ENCODE measurements at places on chromosomes 5 and 9. TPM values are rescaled to one million over a fixed set of nuclear protein-coding genes. Genes with fewer than 3 reads are reported as not detected.

DNA sequence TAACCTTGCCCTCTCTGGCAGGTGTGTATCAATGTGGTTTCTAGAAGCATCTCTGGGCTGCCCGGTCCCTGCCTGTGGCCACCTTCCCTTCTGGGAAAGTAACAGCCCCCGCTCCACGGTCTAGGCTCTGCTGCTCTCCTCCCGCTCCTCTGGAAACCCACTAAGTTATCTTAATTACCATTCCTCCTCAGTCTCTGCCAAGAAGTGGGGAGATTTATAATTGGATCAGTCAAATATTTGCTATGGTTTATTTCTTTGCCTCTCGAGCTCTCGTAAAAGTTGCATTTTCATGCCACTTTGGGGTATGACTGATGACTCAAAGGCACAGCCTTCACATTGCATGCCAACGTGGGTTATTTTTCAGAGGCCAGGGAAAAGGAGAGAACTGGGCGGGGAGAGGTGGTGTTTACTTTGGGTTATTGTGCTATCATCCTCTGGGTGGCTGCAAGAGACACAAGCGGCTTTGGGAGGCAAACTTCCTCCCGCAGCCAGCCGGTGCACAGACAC lies 205.3 kb upstream of the WWC1 start:
- DNase-seq: no peak

The OR1J2 gene
- total RNA-seq: not detected

The DUSP1 gene
- total RNA-seq: 233 TPM

The GALNT10 gene
- total RNA-seq: 41.4 TPM

The NUTM2G gene
- not detected for total RNA-seq

The MEF2C gene
- total RNA-seq: 44.0 TPM

- DNase-seq: no peak
Measured at GRCh38 chr5:72204946-72205345, 97.7 kb downstream of the MAP1B start.

- DNase-seq: no peak
Measured at GRCh38 chr5:15746833-15747232, 246.9 kb downstream of the FBXL7 start.

GRCh38 chr5:5629607-5629978 lies 207.1 kb downstream of the ICE1 start:
- DNase-seq: no peak

DNA sequence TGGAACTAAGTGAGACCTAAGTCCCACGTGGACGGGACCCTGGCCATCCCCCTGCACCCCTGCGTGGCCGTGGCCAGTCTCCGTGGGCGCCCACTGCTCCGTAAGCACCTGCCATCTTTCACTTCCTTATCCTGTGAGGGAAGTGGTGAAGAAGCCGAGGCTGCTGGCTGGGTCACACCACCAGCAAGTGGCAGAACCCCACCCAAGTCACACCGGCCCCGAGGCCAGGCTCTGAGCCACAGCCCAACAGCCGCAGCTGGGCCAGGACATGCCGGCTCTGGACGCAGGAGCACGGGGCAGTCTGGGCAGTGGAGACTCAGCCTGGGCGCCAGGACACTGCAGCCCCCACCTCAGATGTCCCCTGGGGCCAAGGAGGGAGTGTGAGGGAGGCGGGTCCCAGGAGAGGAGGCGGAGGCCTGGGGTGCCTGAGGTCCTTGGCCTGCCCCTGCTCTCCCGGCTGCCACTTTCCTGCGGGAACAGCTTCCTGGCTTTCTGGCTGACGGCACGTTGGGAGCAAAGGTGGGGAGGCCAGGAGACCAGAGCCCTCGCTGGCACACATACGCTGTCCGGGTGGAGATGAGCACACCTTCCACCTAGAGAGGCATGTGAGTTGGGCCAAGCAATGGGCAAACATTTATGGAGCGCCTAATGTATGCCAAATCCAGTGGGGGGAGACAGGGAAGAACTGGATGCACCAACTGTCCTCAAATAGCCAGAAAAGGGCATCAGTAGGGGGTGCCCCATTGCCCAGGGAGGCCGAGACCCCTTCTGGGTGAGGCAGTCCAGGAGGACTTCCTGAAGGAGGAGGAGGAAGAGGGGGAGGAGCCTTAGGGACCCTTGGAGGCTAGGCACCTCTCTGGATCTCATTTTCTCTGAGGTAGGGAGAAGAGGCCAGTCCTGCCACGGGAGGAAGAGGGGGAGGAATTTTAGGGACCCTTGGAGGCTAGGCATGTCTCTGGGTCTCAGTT lies 43.9 kb upstream of the EGFL7 start:
- DNase-seq: no peak

- no peak for DNase-seq
Measured at GRCh38 chr5:155546075-155546474, 532.5 kb downstream of the KIF4B start.

The CDX1 gene
- 306 TPM for total RNA-seq

The CTSV gene
- total RNA-seq: 1.5 TPM

The POLR1E gene
- total RNA-seq: 10.5 TPM

GRCh38 chr5:33316773-33317172 lies 124.0 kb upstream of the TARS1 start:
- no peak for DNase-seq

The POU4F3 gene
- not detected for total RNA-seq

The SREK1 gene
- total RNA-seq: 55.7 TPM

DNA sequence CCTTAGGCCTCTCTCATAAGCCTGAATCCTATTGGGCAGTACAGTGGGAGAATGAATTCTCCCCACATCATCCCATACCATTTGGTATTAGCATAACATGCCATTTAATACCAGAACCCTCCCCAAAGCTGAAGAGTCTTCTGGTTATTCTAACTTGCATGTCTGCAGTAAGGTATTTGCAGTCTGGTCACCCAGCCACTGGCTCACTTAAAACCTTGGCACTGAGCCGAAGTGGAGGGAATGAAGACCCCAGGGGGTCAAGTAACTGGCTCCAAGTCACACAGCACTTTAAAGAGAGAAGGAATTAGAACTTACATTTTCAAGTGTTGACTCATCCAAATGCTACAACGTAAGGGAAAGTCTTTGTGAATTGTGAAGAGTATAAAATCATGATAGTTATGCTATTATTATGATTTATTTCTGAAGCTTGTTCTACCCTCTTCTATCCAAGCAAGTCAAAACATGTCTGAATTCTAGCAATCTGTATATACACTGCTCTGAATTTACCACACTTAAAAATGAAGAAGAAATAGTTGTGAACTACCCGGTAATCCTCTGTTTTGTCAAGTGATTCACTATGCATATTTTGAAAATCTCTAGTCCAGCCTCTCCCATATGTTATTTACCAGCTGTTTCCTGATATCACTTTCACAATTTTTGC lies 28.5 kb downstream of the GLRA1 start:
- no peak for DNase-seq

The SLC36A3 gene
- total RNA-seq: not detected

The HBEGF gene
- total RNA-seq: 8.8 TPM

DNA sequence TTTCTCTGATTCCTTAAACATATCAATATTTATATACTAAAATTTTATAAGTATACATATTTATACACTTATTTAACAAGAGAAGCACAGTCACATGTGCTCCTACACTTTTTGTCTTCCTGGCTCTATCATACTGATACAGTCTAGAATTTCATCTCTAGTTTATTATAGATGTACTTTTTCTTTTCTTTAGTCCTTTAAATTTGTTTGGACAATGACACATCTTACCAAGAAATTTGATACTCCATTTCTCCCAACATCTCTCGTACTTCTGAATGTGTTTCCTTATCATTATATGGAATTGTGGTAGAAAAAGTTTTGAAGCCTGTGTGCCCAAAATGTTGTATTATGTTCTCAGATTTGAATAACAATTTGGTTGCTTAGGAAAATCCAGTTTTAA lies 104.6 kb downstream of the DMRT2 start:
- no peak for DNase-seq

DNA sequence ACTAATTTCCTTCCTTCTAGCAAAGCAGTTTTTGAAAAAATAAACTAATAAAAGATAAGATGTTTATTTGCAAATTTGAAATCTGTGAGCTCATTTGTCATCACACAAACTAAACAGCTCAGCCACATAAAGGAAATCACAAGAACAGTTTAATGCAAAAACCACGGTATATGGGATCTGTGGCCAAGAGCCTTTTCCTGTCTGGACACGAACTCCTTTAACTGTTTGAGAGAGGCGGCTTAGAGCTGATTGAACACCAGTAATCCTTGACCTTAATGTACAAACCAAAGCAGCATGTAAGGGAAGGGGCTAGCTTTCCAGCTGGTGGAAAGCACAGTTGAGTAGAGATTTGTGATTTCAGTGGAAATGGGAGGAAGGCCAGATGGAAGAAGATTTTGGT lies 66.3 kb upstream of the SPINK5 start:
- DNase-seq: no peak

- no peak for DNase-seq
Measured at GRCh38 chr5:112709416-112709815, 28.3 kb upstream of the APC start.

The PCDHGB1 gene
- total RNA-seq: 1.2 TPM

DNA sequence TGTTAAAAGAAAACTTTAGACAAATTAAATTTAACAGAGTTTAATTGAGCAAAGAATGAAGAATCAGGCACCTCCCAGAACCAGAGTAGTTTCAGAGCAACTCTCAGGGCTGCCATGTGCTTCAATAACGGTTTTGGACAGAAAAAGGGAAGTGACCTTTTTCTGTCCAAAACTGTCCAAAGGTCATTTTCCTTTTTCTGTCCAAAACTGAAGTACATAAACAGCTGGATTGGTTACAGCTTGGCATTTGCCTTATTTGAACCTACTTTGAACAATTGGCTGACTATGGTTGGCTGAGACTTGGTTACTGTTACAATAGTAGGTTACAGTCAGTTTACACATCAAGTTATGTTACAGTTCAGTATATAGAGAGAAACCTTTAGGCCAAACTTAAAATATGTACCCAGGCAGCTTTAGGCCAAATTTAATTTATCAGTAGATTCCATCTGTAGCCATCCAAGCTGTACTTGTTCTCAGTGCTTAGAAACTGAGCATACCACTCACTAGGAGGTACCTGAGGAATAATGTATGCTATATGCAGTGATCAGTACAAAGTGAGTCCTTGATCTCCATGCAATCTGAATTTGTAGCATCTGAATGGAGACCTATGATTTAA lies 44.0 kb downstream of the C9orf85 start:
- DNase-seq: no peak

DNA sequence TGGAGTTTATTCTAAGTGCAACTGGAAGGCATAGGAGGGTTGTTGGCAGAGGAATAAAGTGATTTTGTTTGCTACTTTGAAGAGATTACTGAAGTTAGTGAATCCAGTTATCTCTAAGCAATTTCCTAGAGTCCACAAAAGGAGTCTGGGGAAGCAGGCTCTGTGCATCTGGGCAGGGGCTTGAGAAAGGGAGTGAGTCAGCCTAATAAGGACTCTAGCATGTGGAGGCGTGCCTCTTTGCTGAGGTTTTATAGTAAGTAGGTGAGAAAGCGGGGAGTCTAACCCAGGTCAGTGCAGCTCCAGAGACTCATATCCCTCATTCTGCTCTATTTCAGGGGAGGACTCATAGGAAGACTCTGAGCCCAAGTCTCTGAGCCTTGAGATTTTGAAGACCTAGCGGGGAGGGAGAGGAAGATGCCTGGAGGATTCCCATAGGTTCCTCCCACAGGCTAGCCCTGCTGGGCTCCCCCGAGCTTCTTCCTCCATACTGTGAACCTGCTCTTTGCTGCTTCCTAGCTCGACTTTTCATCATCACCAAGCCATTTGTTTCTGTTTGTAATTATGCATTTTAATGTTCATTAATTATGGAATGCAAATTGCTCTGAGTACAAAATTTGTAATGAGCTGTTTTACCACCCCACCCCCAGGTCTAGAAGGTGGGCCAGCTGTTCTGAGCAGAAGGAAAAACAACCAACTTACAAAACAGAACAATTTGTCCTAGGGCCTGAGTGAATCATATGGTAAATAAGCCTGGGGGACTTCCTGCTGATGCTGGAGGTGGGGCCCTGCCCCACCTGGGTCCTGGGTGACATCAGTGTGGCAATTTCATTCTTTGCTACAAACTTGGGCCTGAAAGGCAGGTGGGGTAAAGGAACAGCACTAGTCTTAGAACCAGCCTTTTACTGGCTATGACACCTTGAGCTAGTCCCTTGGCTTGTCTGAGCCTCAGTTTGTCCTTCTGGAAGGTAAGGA lies 150.2 kb downstream of the TRIM32 start:
- no peak for DNase-seq

The ADGRV1 gene
- 4.5 TPM for total RNA-seq

The OBP2B gene
- not detected for total RNA-seq

DNA sequence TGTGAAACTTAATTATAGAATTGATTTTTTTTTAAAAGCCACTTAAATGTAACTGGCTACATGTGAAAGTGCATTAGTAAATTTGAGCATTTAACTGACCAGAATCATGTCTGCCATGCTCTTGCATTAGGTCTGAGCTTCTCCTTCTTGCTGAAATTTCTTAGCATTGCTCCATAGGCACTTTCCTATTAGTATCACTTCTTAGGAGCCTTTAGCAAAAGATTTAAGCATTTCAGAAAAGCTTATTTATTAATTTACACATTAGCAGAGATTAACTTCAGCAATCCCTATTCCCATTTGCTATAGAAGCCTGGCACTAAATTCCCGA lies 211.0 kb downstream of the SNX18 start:
- no peak for DNase-seq

DNA sequence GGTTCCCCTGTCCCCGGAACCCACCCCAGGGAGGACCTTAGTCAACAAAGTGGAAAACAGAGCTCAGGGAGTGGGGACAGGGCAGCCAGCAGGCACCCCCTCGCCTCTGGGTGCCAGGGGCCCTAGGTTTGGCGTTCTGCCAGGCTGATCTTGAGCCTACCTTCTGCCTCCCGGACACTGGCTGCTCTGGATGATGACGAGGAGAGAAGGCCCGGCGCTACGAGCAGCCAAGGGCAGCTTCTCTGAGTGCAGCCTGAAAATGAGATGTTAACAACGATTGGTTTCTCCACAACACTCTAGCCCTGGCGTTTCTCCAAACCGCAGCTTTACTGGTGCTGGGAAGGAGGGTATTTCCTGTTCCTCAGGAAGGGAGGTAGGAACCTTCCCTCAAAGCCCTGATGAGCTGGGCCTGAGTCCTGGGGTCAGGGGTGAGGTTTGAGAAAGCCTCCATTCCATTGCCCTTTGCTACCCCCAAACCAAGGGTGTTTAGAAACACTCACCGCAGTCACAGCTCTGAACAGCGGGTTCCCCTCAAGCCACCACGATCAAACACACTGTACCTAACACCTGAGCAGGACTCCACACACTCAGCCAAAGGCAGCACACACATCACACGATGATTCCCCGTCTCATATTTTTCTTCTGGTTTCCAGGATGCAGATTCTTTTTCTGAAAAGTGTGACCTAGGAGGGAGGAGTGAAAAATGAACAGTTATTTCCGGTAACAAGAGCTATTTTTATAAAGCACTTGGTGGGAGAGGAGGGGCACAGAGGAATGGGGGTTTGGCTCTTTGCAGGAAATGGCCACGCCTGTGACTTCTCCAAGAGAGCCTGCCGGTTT lies at the start of gene STING1:
TSS of gene STING1 (minus strand) at position 709 of the 840 bp plus-strand sequence. CDS start 1,054 bp downstream, outside the sequence.
- DNase-seq: peak; percentile 84

The NMUR2 gene
- total RNA-seq: not detected

DNA sequence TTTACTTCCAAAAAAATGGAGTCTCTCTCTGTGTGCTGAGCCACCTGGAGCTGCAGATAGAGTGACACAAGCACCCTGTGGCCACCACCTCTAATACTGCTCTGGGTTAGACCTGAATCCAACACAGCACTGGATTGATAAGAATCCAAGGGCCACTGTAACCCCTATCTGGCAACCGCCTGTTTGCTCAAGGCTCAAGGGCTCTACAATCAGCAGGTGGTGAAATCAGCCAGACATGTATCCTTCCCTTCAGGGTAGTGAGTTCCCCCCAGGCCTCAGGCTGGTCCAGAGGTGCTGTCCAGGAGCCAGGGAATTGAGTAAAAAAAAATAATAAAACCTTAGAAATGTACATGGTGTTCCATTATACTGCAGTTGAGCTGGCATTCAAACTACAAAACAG lies 509.0 kb downstream of the KIF4B start:
- no peak for DNase-seq

All from mucosa of descending colon (tissue), 3 donors.